ENCODE measurements at places on chromosomes 13 and 19. TPM values are rescaled to one million over a fixed set of nuclear protein-coding genes. Genes with fewer than 3 reads are reported as not detected.
A peak's percentile ranks its signal among the peaks of the same experiment; 100 is the strongest.

- DNase-seq = peak; percentile 49
Measured at GRCh38 chr19:6087074-6087571, 23.2 kb downstream of the RFX2 start.

Gene LAIR1
- total RNA-seq = 0.20 TPM

Gene DCAF15
- 68.5 TPM for total RNA-seq

DNA sequence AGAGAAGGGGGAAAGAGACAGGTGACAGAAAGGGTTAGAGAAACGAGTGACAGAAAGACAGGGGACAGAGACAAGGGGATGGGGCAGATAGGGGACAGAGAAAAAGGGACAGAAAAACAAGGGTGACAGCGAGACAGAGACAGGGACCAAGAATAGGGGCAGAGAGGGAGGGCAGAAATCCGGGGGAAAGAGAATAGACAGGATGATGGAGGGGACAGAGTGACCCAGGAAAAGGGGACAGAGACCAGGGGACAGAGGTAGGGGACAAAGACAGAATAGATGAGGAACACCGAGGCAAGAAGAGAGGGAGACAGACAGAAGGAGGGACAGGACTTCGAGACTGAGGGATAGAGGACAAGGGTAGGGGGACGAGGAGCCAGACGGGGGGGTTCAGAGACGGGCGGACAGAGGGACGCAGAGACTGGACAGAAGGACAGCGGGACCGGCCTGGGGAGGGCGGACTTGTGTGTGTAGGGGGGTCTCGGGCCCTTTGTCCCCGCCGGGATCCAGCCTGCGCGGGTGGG, 593 bp downstream of the CADM4 start:
- DNase-seq = no peak

DNA sequence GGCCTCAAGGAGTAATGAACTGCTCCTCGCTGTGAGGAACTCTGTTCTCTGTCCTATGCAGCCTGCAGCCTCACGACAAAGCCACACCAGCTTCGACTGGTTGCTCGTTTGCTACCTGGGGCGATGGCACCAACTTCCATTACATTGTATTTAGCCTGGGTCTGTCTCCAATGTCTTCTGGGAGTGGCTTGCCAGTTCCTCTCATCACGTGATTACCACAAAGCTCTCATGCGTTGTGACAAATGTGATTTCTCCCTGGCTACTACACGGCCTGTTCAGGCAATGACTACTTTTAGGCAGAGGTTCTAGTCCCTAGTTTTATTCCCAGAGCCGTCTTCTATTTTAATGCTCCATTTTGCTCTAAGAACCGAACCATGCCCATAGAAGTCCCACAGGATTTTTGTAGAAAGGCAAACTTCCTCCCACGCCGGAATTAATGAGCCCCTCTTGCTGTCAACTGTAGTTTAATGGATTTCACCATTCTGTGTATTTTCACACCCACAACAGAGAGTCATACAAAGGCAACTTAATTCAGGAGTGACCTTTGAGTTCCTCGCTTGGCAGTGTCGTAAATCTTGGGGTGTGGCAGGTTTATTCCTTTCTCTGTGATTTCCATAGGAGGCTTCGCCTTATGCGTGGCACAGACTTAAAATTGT, 351.9 kb downstream of the EFNB2 start:
- no peak for DNase-seq

Gene LRG1
- 11.7 TPM for total RNA-seq

DNA sequence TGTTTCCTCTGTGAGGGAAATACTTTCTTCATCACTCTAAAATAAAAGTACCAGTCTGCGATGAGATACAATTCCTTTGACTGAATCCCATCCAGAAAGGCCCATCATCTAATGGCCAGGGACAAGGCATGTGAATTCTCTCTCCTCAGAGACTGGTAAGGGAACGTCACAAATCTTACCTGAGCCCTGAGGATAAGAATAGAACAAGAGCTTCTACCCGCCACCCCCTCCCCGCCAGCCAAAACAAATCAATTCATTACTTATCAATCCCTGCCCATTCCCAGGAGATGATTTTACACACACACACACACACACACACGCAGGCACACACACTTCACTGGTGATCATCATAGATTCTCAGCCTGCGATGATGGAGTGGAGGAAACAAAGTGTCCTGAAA, 198.7 kb downstream of the DNAJC15 start:
- DNase-seq = no peak

Gene DNAJC3
- total RNA-seq = 14.4 TPM

Gene ZNF600
- 14.8 TPM for total RNA-seq

Data from K562 (cell line).